Panc1 (cell line): ENCODE measurements at places on chromosomes 3 and 15. TPM values are rescaled to one million over a fixed set of nuclear protein-coding genes. Genes with fewer than 3 reads are reported as not detected.

GRCh38 chr3:14433106-14433505 lies 30.7 kb downstream of the SLC6A6 start:
- DNase-seq, result no peak

DNA sequence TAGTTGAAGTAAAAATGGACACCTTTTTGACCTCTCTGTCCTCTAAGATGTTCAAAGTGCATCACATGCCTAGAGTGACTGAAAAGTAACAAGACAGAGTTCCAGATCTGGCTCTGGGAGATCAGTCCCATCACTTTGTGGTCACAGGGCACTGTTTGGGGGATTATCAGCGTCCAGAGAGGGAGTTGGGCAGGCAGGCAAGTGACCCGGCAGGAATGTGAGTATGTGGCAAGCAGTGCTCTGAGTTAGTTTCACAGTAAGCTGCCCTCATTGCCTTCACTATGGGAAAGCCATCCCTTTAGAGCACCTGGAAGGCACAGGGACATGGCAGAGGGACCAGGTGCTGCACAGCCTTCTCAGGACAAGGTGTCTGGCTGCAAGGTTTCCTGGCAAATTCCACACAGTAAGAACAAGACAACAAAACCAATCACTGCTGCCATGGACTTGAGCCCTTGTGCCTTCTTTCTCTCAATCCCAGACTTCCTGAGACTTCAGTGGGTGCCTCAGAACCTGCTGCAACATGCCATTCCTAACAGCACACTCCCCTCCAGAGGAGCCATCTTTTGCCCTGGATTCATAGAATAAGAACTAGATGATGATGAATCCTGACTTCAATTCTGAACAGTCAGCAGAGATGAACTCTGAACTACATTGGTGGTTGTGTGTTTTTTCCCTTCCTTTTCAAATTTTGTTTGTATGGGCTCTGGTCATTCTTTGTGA lies 55.2 kb downstream of the TIPARP start:
- no peak for DNase-seq

DNA sequence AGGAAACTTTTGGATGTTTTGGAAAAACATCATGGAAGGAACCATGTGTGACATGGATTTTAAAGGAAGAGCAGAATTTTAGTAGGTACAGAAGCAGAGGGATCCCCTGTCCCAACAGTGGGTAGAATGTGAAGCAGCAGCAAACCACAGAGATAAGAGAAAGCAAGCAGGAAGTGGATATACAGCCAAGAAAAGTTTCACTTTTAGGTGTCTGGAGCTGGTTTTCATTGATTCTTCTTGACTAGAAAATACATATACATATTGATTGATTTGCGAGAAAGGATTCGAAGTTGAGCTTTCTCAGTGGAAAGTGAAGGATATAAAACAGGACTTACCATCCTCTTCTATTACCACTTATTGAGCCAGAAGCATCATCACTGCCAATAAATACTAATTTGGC lies 133.5 kb downstream of the KCNMB2 start:
- DNase-seq, result no peak

- no peak for DNase-seq
These were observed 31.5 kb downstream of the CNTN3 start for GRCh38 chr3:74582982-74583381.

- DNase-seq, result no peak
These were observed 8.9 kb downstream of the CMTM6 start for GRCh38 chr3:32493437-32494414.

DNA sequence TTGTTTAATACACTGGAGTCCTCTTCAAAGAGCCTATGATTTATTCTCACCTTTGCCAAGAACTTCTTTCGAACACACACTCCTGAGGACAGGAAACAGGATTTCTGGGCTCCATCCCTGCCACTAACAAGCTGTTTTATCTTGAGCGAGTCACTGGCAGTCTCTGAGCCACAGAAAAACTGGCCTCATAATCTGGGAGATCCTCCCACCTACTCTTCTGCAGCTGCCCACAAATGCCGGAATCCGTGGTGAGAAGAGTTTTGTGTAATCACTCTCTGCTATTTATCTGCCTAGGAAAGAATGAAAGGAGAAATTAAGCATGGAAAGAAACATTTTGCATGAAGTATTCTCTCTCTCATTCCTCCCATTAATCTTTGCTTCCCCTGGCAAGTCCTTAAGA lies 172.0 kb upstream of the TRIM42 start:
- DNase-seq, result no peak

Gene CTDSPL2
- 70.6 TPM for total RNA-seq

DNA sequence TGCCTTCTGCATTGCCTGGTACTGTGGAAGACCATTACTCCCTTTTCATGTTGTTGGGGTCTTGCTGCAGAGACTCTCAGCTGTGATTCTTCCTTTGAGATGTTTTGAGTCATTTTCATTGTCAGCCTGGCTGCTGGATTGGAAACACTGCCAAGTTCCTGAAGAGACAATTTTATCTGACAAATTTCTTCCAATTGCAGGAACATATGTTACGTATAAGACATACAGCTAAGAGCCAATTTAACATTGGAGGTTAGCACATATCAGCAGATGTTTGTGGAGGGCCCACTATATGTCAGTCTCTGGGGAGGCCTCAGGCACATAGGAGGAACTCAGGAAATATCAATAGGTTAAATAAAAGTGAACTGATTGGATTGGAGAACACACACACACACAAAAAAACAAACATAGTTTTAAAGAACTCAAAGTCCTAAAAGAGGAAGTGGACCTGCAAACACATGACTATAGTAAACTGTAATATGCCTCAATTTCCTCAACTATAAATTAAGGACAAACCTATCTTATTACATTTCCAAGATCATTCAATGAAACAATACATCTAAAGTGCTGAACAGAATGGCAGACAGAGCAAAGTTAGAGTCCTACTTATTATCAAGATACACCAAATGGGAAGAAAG lies 172.3 kb downstream of the MYRIP start:
- DNase-seq, result no peak

Gene MYNN
- total RNA-seq, result 16.2 TPM

- peak; percentile 15 for DNase-seq
These were observed 166.6 kb downstream of the ANO10 start for GRCh38 chr3:43455233-43455632.

GRCh38 chr3:73437828-73438227 lies 186.9 kb downstream of the PDZRN3 start:
- DNase-seq, result no peak

DNA sequence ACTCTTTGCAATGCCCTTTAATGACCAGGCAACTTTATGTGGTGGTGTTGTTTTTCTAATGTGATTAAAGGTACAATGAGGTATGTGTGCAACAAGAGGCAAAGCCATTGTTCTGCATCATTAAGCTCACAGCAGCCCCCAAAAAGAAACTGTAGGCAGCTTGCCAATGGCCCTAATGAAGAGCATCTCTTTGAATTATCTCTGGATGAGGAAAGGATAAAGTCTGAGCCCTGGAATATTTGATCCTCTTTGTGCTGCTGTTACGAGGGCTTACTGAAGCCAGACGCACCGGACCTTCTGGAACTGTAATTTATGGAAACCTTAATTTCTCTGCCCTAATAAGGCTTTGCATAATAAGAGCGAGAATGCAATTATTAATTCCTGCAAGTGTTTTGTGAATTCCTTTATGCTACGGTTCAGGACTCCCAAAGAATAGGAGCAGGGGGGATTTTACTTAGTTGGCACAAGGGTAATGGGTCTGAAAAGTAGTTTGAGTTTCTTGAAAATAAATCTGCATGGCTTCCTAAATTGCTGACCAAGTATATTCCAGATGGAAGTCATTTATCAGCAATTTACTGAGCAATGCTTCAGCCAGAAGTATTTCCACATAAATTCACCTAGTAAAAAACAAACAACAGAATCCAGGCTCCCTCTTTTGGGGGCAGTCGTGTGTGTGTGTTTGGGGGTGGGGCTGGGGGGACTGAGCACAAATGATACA lies 193.4 kb downstream of the PDZRN3 start:
- no peak for DNase-seq

DNA sequence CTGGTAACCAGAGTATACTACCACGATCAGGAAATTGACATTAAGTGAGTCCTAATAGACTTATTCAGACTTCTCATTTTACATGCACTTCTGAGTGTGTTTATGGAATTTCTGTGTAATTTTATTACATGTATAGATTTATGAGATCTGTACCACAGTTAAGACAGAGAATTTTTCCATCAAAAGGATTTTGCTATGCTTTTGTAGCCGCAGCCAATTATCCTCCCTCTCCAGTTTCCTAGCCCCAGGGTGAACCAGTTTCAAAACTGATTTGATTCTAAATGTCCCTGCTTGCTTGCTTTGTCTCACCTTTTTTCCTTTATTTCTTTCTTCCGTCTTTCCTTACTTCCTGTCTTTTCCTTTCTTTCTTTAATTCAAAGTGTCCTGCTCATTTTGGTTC lies 661.2 kb upstream of the BCHE start:
- DNase-seq, result no peak

Gene PLSCR4
- total RNA-seq, result 3.5 TPM

- no peak for DNase-seq
These were observed 19.5 kb upstream of the FANCD2 start for GRCh38 chr3:10006762-10007090.

Gene ROBO1
- 61.6 TPM for total RNA-seq
